ENCODE measurements at places on chromosomes 7 and 10.

- DNase-seq: peak; percentile 49
Measured at GRCh38 chr10:22550732-22551131, 163.6 kb downstream of the PIP4K2A start.

- DNase-seq: no peak
Measured at GRCh38 chr10:132937861-132938260, 4.5 kb downstream of the CFAP46 start.

GRCh38 chr10:110556969-110557601 lies 10.4 kb upstream of the SMC3 start:
- DNase-seq: no peak

GRCh38 chr7:122858320-122858719 lies 27.9 kb downstream of the CADPS2 start:
- DNase-seq: no peak

DNA sequence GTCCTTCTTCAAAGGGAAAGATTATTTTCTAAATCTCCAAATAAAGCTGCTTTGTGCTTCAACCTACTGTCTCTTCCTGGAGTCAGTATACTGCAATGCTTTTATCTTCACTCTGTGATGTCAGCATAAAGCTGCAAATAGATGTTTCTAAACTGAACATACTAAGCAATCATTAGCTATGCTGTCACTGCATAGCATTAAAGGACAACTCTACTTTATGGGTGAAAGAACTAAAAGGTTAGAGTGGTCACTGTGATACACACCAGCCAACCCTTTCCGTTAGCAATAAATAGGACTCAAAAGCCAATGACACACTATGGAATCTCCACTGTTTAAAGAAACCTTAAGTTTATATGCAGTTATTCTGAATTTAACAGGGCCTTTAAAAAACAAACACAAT lies 1.8 kb downstream of the CCDC186 start:
- DNase-seq: no peak

DNA sequence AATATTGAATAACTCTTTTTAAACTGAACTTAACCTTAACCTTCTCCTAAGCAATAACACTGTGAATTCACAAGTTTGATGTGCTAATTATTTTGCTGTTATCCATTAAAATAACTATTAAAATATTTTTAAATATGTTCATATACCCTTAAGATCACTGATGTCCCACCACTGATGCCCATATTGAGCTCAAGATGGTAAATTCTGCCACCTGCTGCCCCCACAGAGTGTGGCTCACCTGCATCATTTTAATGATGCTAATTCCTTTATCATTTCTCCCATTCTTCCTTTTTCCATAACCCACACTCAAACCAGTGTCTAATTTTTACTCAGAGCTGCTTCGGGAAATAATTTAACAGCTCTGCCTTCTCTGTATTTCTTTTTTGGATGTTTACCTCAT lies 82.3 kb upstream of the ARID5B start:
- DNase-seq: no peak

- DNase-seq: peak; percentile 28
Measured at GRCh38 chr10:78706256-78706655, 362.5 kb upstream of the ZMIZ1 start.

- no peak for DNase-seq
Measured at GRCh38 chr7:75776295-75776971, 4.4 kb upstream of the CCL26 start.
